ENCODE measurements at places on chromosomes 11 and 22.

GRCh38 chr11:34495724-34496377 is 17.7 kb downstream of the ELF5 start:
- no peak for DNase-seq

DNA sequence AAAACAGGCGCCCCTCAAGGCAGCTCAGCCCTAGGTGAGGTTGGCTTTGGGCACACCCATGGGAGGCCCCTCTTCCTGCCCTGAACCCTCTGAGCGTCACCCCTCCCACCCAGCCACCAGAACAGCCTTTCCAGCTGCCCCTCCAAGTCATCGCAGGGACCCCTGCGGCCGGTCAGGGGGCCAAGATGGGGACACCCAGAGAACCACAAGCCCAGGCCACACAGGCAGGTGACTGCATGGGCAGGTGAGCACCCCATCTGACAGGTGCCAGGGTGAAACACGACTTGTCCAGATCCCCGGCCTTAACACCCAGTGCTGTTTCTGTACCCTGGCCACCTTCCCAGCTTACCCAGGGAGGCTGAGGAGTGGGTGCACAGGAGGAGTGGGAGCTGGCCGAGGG is 24.6 kb upstream of the GRAMD4 start:
- no peak for DNase-seq

DNA sequence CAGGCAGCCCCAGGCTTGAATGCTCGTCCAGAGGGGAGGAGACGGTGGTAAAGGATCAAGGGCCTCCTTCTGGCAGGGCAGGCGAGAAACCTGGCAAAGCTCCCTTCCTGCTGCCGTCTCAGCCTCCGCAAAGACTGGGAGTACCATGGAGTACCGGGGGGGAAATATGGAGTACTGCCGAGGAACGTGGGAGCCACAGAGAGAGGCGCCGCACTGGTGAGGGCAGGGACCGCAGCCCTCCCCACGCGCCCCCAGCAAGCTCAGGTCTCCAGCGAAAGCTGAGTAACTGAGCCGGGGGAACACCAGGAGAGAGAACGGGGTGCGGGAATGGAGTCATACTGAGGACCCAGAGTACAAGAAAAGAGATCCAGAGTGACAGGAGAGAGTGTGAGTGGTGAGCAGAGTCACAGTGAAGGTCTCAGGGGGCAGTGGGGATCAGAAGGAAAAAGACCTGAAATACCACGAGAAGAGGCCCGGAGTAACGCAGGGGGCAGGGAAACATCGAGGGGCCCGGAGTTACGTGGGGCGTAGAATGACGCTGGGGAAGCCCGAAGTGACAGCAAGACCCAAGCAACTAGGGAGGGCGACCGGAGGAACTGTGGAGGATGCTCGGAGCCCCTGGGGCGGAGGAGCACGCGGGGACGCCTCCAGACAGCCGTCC is 740 bp downstream of the EML3 start:
- peak; percentile 36 for DNase-seq

DNA sequence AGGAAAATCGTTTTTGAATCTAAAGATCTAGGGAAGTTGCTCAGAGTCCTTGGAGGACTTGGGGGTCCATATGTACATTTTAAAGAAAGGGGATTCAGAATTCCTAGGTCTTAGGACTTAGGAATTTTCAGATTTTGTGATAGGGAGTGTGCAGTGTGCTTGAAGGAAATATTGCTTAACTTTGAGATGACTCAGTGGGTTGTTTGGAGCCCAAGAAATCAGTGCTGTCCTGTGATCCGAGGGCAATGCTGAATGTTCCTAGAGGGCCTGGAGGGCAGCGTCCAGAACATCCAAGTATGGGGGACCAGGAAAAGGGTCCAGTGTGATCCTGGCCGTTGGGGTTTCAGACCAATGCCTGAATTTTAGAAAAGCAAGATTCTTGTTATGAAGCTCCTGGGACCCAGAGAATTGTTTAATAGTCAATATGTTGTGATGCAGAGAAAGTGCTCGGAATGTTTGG is 3.1 kb upstream of the IGF2 start:
- DNase-seq, result no peak

DNA sequence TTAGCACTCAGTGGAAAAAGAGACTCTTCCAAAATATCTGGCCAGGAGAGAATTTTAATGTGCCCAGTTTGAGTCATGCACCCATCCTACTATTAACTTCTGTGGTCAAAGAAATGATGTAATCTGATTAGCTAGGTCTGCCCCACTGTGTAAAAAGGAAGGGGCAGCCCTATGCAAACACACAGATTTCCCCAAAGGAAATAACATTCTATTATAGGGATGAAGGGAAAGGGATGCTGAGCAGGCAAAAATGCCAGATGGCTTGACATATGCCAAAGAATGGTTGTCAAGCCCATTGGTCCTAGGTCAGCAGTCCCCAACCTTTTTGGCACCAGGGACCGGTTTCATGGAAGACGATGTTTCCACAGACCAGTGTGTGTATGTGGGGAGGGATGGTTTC is 43.3 kb upstream of the PAK1 start:
- no peak for DNase-seq

DNA sequence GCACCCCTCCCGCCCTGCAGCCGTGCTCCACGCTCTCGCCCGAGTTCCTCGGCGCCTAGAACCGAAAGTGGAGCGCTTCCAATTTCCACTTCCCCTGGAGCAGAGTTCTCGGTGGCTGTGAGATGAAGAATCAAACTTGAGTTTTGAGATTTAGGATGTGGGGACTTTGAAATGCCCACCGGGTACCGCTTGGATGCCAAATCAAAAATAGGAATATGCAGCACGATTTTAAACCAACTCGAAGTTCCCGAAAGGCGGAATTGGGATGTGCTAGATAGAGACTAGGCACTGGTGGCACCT is 569 bp downstream of the POLA2 start:
- DNase-seq, result no peak

DNA sequence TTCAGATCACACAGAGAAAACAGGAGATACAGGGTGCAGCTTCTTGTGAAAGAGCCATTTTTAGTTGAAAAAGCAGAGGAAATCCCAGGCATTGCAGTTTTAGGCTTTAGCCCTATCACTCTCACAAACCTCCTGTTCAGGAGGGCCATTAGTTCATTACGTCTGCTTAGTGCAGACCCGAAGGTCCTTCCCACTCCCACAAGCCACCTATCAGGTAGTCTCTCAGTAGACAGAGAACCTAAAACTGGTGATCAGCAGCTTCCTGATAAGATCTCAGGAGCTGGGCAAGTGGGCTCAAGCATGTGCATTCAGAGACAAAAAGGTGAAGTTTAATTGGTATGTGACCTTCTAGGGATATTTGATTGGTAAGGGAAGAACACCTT is 4.3 kb downstream of the GLYAT start:
- DNase-seq, result no peak

DNA sequence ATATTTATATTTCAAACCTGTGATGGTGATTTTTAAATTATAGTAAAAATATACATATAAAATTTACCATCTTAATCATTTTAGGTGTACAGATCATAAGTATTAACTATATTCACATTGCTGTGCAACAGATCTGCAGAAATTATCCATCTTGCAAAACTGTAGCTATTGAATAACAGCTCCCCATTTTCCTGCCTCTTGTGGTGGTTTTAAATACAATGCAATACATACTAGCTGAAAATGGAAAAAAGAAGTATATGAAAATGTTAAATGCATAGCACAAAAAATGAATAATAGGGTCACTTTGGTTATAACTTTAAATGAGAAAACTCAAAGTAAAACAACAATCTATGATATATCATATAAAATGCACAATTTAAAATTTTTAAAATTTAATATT is 130.9 kb upstream of the VPREB1 start:
- DNase-seq, result no peak
